ENCODE measurements at places on chromosomes 3 and 15. TPM values are rescaled to one million over a fixed set of nuclear protein-coding genes. Genes with fewer than 3 reads are reported as not detected.

P2RY1 gene
- total RNA-seq: not detected

TGM5 gene
- not detected for total RNA-seq

GRCh38 chr3:102194760-102195159, 240.1 kb upstream of the ZPLD1 start:
- no peak for DNase-seq

DENND4A gene
- 15.6 TPM for total RNA-seq

GRCh38 chr3:153284282-153284938, 122.4 kb downstream of the RAP2B start:
- DNase-seq: peak; percentile 87

OTOL1 gene
- total RNA-seq: not detected

GRCh38 chr3:66362541-66362941, 138.3 kb downstream of the LRIG1 start:
- peak; percentile 22 for DNase-seq

- DNase-seq: no peak
These were observed 113.8 kb downstream of the ADCY5 start for GRCh38 chr3:123335007-123335670.

GRCh38 chr3:24504772-24505171, 10.1 kb upstream of the THRB start:
- DNase-seq: no peak

DNA sequence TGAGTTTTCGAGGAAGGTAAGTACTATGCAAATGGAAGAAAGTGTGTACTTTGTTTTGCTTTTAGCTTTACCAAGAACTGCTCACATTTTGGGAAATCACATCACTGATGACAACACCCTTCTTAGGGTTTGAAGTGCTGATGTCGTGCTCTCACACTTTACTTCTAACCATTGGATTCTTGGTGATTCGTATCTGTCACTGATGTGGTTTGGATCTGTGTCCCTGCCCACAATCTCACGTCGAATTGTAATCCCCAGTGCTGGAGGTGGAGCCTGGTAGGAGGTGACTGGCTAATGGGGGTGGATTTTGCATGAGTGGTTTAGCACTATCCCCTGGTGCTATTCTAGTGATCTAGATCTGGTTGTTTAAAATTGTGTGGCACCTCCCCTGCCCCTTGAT, 75.4 kb upstream of the RGMA start:
- DNase-seq: no peak

DNA sequence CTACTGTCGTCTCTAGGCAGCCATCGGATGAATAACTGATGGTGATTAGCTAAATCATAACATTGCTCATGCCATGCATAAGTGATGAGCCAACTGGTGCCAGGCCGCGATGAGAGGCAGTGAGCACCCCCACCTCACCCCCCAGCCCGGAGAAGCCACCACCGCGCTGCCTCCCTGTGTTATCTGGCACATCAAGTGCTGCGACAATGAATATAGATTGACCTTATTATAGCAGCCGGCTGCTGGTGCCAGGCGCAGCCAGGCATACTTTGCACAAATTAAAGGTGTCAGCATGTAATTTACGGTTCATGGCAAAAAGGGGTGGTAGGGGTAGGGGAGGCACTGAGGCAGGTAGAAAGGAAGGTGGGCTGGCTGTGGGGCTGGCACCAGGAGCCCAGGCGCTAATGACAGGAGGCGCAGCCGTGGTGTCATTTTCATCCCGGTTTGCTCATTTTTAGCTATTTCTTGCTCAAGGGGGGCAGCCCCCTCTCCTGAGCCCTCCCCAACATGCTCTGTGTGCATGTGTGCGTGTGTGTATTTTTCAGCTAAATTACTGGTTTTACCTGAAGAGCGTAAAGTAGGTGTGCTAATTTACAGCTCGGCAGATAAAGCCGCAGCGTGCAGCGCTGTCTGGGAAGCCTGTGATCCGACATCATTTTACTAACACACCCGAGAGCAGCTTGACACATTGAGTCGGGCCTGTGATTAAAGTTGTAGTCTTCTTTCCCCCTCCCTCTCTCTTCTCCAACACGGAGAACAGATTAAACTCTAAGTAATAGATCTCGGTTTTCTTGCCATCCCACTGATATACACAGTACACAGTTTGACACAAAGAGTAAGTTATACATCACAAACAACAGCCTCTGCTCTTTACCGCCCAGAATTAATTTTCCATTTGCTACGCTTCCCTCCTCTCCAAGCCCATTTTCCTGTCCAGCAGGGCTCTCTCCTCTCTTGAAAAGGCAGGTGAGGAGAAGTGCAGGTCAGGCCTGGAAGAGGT, 212.3 kb downstream of the RPLP1 start:
- no peak for DNase-seq

PPP1R14D gene
- not detected for total RNA-seq

GRCh38 chr3:23723930-23724329, 81.8 kb upstream of the UBE2E1 start:
- DNase-seq: no peak

DNA sequence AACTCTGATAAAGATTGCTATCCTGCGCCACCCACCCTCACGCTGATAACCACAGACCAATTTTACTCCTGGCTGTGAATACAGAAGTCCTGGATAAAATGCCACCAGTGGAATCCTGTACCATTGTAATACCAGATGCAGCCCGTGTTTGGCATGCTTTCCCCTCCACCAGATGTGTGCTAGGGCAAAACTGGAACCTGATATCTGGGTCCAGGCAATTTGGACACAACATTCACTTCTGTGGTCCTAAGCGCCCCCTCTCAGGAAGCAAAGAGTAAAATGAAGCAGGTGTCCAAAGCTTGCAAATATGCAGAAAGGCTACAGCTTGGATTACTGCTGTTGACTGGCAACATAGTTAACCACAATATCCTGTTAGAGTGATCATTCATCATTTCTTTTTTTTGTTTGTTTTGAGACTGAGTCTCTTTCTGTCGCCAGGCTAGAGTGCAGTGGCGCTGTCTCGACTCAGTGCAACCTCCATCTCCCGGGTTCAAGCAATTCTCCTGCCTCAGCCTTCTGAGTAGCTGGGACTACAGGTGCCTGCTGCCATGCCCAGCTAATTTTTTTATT, 32.8 kb downstream of the LOXL1 start:
- DNase-seq: no peak

DNA sequence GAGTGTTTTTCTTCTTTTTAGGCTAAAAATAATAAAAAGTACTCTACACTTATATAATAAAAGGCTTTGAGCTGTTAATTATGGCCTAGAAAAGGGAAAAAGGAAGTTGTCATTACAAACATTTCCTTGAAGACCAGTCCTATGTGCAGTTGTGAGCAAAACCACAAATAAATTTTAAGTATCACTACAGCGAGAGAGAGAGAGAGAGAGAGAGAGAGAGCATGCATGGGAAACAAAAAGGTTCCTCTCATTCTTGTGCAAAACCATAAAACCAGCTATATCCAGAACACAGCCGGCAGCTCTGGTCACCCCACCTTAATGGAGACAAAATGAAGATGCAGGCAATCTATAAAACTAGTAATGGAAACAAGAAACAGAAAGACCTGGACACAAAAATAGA, 33.6 kb downstream of the HEG1 start:
- DNase-seq: no peak

DNA sequence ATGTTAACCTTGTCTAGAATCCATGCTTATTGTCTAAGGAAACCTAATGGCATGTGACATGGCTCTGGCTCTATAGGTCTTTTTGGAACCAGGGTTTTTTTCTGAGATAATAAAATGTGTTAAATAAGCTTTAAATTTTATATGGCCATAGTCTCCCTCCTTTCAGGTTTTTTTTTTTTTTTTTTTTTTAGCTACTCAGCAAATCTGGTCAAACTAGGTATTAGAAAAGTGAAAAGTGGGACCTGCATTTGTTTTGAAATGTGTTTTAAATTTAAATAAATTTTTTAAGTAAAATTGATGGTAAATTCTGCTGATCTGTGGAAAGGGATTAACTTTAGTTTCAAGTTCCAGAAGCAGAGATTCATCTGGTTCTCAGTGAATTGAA, 52.1 kb upstream of the NANOGP8 start:
- DNase-seq: no peak

DNA sequence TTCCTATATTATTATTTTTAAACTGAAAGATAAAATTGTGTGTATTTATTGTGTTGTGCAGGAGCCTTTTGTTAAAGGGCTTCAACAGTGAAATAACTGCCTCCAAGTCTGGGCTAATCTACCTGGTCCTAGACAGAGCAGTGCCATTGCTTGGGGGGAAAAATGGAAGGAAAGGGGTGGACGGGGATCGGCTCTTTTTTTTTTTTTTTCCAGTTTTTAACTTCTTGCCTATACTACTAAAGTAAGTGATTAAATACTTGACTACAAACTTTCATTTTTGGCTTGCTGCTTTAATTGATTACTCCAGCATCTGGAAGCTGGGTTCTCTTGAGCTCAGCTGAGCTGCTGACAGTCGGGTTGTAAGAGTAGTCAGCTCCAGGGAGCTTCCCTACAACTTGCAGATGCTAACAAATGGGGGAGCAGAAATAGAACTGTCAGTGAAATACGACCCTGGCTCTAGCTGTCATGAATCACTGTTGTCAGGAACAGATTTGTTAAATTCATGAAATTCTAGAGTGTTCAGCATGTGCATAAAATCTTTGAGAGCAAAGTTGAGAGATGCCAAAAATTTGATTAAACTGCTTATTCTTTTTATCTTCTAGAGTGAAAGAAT, 276.7 kb downstream of the ROBO1 start:
- no peak for DNase-seq

STXBP5L gene
- 0.15 TPM for total RNA-seq

GRCh38 chr3:58531956-58532355, 5.0 kb downstream of the ACOX2 start:
- DNase-seq: peak; percentile 27

DNA sequence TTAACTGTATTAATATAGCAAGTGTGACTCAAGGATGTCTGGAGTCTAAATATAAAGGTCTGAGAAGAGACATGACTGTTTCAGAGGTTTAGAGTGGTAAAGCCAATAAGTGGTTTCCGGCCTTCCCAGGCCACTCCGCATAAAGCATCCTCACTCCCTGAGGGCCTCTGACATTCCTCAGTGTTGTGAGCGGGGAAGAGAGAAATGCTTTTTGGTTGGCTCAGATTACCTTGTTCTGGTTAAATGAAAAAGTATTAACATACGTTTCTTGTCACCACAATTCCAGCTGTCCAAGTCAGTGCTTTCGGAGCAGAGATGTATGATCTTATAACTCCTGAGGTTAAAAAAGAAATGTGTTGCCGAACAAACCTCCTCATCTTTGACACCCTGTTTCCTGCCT, 103.8 kb downstream of the RBMS3 start:
- DNase-seq: peak; percentile 86

GRCh38 chr3:111338059-111338698, 203.8 kb upstream of the CD96 start:
- peak; percentile 78 for DNase-seq

DNA sequence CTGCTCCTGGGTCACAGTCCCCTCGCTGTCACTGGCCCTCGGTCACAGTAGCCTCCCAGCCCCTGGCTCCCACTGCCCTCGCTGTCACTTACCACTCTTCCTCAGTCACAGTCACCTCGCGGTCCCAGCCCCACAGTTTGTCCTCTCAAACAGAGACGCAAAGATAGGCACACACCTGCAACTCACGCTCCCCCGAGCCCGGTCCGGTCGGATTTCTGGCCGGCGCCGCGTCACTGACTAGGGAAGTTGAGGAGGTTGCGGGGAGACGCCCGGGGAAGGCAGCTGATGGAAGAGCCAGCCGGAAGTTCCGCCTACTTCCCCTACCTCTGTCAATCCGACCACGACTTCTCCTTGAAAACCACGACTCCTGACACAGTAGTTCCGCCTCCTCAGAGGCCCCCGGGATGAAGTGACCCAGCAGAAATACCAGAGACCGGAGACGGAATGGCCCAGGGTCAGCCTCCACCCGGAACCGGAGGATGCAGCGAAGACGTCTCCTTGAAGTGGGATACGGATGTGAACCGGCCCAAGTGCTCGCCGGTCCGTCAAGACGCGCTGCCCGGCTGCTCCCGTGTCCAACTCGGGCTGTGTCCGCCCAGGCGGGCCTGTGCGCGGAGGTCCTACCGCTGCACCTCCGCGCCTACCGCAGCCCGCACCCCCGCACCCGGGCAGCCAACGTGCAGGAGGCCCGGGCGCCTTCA, at the start of gene PCYT1A:
PCYT1A (minus strand) TSS at position 287 of the 701 bp plus-strand sequence. CDS start 17,195 bp downstream, outside the sequence.
- DNase-seq: peak; percentile 93

Measured in HFFc6 (cell line).